ENCODE measurements at places on chromosomes 6 and 20. TPM values are rescaled to one million over a fixed set of nuclear protein-coding genes. Genes with fewer than 3 reads are reported as not detected.

Gene UQCC2
- 67.0 TPM for polyA plus RNA-seq

Gene CD40
- polyA plus RNA-seq, result 3.8 TPM

Gene C20orf202
- polyA plus RNA-seq, result 0.41 TPM

Gene FOXC1
- polyA plus RNA-seq, result 77.6 TPM
